Esophagus muscularis mucosa (tissue), 4 donors: ENCODE measurements at places on chromosomes 11 and 22. TPM values are rescaled to one million over a fixed set of nuclear protein-coding genes. Genes with fewer than 3 reads are reported as not detected.

PLCB3 gene
- 28.5 TPM for total RNA-seq

ANKK1 gene
- 0.29 TPM for total RNA-seq

MLC1 gene
- total RNA-seq, result 0.17 TPM

GAB2 gene
- total RNA-seq, result 18.0 TPM

SBF1 gene
- 56.1 TPM for total RNA-seq
